ENCODE measurements at places on chromosomes 7 and 10. TPM values are rescaled to one million over a fixed set of nuclear protein-coding genes. Genes with fewer than 3 reads are reported as not detected.

The SNCG gene
- total RNA-seq, result 0.41 TPM

The CCDC3 gene
- total RNA-seq, result not detected

The A1CF gene
- total RNA-seq, result not detected

The ST8SIA6 gene
- 1.6 TPM for total RNA-seq

The GRM3 gene
- total RNA-seq, result not detected

The TLL2 gene
- total RNA-seq, result 0.32 TPM

The NPC1L1 gene
- 0.06 TPM for total RNA-seq

The ZNF518A gene
- total RNA-seq, result 22.8 TPM

The PNLIPRP3 gene
- not detected for total RNA-seq

The NOS3 gene
- total RNA-seq, result 5.1 TPM

The ATOH7 gene
- total RNA-seq, result not detected

The AMPH gene
- not detected for total RNA-seq

Measured in T-cell (primary cell).